Activated CD4-positive, alpha-beta T cell treated with anti-CD3 and anti-CD28 coated beads for 36 hours (primary cell): ENCODE measurements at places on chromosomes 3 and 15.

- peak; percentile 25 for DNase-seq
Observed at GRCh38 chr15:38085114-38085513, 150.7 kb downstream of the TMCO5A start.

GRCh38 chr15:85795337-85796305 lies 896 bp upstream of the KLHL25 start:
- no peak for DNase-seq

DNA sequence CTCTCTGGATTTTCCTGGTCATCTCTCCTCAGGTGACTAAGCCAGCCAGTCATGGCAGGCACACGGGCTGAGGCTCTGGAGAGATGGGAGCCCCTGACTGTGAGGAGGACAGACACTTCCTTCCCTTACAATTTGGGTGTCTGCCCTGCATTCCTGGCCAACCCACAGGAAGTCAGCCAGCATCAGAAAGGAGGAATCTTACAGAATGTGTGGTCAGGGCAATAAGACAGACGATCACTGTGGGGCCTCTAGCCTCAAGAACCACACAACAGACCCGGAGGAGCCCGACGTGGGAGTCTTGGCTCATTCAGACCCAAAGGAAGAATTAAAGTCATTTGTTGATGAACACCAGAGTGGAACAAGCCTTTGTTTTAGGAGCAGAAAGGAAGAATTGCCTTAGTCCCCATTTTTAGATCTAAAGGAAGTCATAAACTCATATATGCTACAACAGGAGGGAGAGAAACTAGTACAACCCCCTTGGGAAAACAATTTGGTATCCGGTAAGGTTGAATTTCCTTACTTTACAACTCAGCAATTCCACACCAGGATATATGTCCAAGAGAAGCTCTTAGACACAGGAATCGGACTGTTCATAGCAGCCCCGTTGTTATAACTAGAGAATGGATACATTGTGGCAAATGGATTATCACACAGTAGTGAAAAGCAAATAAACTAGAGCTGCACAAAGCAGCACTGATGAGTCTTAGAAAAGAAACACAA lies 62.2 kb downstream of the ABTB1 start:
- DNase-seq: no peak

- DNase-seq: no peak
Observed at GRCh38 chr15:36831904-36832287, 252.5 kb downstream of the CDIN1 start.

GRCh38 chr3:191372122-191372521 lies 41.8 kb upstream of the UTS2B start:
- no peak for DNase-seq

- DNase-seq: no peak
Observed at GRCh38 chr15:80559320-80559693, 135.8 kb upstream of the ABHD17C start.

GRCh38 chr15:93265111-93265556 lies 176.1 kb upstream of the RGMA start:
- no peak for DNase-seq

- DNase-seq: peak; percentile 54
Observed at GRCh38 chr15:73305331-73306211, 63.2 kb downstream of the HCN4 start.

GRCh38 chr3:128483657-128484403 lies 9.2 kb downstream of the GATA2 start:
- no peak for DNase-seq

GRCh38 chr3:64158334-64158733 lies 66.9 kb downstream of the PRICKLE2 start:
- DNase-seq: no peak

DNA sequence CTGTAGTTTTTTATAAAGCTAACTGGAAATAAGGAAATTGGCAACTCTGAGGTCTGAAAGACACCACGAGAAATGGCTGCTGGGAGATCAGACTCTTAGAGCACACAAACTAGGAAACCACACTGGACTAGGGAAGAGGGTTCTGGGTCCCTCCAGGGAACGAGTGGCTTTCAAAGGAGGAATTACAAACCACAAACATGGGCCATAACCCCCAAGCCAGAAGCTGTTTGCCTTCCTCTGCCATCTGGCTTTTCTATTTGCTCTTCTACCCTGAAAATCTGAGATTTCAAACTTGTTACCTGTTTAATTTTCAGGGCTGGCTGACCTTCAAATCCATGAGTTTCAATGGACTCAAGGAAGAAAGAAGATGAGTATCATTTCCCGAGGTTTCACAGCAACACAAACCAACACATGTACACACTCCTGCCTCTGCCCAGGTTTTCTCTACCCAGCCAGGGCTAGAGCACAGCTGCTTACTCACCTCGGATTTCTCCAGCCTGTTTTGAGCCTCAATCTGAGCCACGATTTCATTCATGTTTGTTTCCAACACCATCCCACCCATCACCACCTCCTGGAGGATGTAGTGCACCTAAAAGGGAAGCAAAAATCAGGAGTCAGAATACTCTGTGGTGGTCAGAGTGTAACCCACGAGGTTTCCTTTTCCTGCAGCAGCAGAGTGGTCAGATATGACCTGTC lies 22.6 kb upstream of the ANPEP start:
- no peak for DNase-seq

DNA sequence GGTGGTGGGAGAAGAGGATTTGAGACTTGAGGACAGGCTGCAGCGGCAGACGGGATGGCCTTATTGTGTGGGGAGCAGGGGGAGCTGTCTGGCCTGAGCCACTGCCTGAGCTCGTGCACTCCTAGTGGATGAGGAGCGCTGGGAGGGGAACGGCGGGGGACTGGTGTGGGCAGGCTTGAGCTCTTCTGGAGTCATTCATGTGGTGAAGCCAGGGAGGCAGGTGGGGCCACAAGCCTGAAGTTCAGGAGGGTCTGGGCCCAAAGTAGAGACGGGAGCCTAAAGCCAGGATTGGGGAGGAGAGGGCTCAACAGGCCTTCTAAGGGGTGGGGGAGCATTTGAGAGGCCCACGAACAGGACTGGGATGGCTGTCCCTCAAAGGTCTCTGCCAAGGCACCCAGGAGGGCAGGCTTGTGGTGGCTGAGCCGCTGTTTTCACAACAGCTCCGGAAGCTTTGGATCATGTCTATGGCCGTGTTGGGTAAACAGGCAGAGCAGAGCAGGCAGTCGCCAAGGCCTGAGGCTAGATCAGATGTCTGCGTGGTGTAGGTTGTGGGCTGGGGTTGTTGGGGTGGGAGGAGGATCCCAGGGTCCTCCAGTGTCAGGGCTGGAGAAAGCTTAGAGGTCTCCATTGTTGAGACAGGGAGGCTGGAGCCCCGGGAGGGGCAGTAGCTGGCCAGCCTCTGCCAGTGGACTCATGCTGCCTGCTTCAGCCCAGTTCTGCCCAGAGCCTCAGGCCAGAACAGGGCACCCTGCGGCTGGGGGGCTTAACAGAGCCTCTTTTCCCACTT lies 8.2 kb downstream of the PRKCD start:
- DNase-seq: no peak

DNA sequence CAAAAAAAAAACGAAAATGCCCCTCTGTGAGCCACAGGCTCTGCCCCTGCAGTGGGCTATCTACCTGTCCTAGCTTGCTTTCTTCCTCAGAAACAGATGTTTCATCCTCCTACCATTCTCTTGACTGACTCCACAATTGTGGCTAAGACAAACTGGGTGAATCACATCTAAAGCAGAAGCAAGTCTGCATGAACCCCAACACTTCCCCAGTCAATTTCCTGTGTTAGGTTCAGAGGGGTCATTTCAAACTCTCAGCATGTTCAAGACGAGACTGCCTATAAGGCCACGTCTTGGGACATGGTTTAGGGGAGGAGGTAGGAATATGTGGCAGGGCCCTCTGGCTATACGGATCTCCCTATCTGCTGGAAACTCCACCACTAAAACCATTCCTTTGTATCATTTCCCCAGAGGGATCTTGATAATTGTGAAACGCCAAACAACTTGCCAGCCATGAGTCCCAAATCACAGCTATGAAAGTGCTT lies 28.6 kb upstream of the ANKDD1A start:
- peak; percentile 48 for DNase-seq

GRCh38 chr3:23754215-23754614 lies 51.5 kb upstream of the UBE2E1 start:
- DNase-seq: no peak
